ENCODE measurements at places on chromosomes 1 and 21.

GRCh38 chr1:148372731-148373130 lies 110.4 kb downstream of the PPIAL4G start:
- DNase-seq = no peak

DNA sequence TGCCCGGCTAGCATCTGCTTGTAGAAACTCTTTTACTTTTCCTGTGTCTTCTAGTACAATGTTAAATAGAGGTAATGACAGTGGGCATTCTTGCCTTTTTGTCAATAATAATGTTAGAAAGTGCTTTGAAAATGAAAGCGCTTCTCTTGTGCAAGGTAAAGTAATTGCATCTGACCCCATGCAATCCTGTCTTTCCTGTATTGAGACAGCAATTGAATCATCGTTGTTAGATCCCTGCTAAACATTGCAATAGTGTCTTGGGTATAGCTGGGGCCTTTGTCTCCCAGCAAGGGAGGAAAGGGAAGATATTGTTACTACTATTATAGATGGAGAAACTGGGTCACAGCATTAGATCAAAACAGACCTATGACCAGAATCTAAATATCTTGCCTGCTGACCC lies 80.9 kb downstream of the TLR5 start:
- DNase-seq = no peak

DNA sequence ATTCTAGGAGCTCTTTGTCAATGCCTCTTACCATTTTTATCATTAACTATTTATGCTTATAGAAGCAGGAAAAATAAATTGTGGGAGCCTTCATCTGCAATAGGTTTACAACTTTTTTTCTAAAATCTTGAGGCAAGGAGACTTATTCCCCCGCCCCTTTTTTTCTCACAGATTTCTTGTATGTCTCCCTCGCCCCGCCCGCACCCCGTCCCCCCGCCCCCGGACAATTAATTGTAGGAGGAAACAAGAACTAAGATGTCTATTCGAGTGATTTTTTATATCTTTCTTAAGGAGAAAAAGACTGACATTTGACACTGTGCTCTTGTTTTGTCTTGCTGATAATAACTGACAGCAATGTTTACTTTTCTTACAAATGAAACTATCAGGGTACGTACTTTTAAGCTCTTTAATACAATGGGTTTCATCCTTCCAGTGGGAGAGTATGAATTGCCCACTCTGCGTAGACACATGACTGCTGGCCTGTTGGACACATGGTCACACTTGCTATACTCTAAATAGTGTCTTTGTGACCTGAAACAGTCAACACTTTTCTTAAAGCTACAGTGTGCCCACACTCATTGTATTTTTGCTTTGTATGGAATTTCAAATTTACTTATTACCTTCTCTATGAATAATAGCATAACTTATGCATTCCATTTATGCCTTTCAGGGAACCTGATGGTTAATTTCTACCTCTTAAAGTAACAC lies 1.5 kb upstream of the IVNS1ABP start:
- no peak for DNase-seq

- DNase-seq = no peak
Measured at GRCh38 chr1:225890346-225891228, 1.6 kb upstream of the LEFTY1 start.

- no peak for DNase-seq
Measured at GRCh38 chr21:41429925-41430491, 4.0 kb downstream of the MX1 start.

- no peak for DNase-seq
Measured at GRCh38 chr21:42467140-42467983, 28.7 kb downstream of the RSPH1 start.

- DNase-seq = no peak
Measured at GRCh38 chr1:94887603-94888171, 39.2 kb downstream of the CNN3 start.

DNA sequence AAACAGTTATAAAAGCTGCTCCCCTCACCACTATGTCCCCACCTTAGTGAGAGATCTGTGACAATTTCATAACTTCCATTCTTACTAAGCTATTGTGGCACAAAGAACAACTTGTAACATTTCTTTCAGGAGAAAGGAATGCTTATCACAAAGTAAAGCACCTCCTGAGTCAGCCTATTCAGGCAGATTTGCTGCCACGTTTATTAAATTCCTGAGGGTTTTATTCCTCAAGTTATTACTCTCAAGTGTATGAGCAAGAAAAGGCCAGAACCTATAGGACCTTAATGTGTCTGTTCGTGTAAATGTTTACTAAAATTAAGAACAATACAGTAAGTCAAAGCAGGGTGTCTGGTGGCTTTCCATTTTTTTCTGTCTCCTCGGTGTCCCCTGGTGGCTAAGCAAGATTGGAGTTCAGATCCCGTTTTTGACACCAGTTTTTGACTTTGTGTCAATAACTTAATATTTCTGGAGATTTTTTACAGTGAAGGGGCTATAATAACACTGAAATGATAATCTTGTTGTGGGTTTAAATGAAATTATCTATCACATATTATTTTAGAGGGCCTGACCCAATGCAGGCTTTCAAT lies 1539.6 kb downstream of the BRINP3 start:
- DNase-seq = no peak

GRCh38 chr1:224498574-224499170 lies 64.1 kb upstream of the WDR26 start:
- DNase-seq = no peak

- no peak for DNase-seq
Measured at GRCh38 chr1:61254634-61255357, 172.4 kb downstream of the NFIA start.

GRCh38 chr1:155061381-155062150 lies 2.0 kb upstream of the EFNA4 start:
- DNase-seq = peak; percentile 100

GRCh38 chr1:33740040-33740744 lies 123.7 kb upstream of the HMGB4 start:
- no peak for DNase-seq

DNA sequence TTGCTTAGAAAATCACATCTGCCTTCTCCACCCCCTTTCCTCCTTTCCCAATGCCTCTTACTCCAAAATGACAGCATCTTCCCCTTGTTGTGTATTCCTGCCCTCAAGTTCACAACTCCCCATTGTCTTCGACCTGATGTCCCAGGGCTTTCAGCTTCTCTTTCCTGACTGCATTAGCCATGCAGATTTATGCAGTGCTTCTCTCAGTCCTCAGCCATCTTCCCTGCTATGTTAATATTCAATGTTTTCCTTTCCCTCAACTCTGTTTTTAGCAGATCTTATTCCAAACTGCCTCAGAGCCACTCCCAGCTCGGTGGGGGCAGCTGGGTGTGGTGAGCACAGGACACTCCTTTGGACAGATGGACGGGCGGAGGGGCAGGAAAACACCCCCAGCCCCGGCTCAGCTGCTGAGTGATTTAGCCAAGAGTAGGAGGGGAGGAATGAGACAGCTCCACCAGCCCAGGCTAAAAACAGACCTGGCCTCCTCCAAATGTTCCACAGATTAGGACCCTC lies 71.0 kb downstream of the CD2 start:
- no peak for DNase-seq

- no peak for DNase-seq
Measured at GRCh38 chr1:218779341-218780100, 394.2 kb upstream of the LYPLAL1 start.

DNA sequence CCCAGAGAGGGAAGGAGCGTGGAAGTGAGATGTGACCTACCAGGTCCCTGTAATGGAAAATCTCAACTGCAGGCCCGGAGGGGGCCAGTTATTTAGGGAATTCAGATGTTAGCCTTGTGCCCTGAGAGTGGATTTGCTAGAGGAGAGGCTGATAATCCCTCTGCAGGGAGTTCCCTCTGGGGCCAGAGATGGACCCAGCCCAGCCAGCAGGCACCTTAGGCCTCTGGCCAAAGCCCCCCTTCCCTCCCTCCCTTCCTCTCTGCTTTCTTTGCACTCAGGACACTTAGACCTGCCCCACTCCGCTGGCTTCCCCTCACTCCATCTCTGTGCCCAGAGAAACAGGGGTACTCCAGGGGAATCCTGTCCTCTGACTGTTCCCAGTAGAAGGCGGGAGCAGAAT lies 1.5 kb upstream of the ATP1A2 start:
- DNase-seq = no peak

Measured in stimulated activated effector memory CD8-positive, alpha-beta T cell treated with anti-CD3 and anti-CD28 coated beads, Interleukin-12 subunit alpha, Interleukin-12 subunit beta, amount 100 ng/mL, for 72 hours (primary cell).